ENCODE measurements at places on chromosomes 2 and 18.
A peak's percentile ranks its signal among the peaks of the same experiment; 100 is the strongest.

DNA sequence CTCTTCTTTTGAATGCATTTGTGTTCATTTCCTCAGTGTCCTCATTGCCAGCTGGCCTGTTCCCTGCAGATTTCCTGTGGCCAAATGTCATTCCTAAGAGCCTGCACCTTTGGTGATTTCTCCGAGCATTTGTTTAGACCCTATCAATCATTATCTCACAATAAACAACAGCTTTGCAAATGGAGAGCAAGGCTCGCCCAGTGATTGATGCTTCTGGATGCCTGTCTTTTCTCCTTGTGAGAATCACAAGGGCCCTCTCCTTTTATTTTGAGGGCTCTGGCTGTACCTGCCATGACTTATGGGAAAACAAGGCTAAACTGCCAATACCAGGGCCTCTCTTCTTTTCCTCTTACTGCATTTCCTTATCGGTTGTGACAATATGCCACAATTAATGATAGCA lies 1454.4 kb upstream of the CELF4 start:
- no peak for DNase-seq

GRCh38 chr2:16629044-16629443 lies 36.6 kb downstream of the CYRIA start:
- DNase-seq: no peak

DNA sequence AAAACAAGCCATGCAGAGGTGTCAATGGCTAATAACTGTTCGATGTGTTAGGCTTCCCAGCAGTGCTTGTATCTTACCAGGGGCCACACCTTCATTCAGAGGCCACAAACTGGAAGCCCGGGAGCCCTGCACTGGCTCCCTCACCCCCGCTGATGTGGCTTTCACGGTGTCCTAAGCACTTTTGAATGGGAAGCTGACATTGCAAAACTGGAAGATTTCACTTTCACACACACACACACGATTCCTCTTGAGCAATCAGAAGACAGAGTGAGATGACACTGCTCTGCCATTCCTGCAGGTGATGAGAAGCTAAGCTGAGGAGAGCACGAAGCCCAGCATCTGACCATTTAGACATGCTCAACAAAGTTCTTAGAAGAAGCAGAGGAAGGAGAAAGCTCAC lies 8.6 kb upstream of the ZNF407 start:
- DNase-seq: no peak

- DNase-seq: no peak
Measured at GRCh38 chr2:70450641-70451250, 102.9 kb downstream of the TGFA start.

DNA sequence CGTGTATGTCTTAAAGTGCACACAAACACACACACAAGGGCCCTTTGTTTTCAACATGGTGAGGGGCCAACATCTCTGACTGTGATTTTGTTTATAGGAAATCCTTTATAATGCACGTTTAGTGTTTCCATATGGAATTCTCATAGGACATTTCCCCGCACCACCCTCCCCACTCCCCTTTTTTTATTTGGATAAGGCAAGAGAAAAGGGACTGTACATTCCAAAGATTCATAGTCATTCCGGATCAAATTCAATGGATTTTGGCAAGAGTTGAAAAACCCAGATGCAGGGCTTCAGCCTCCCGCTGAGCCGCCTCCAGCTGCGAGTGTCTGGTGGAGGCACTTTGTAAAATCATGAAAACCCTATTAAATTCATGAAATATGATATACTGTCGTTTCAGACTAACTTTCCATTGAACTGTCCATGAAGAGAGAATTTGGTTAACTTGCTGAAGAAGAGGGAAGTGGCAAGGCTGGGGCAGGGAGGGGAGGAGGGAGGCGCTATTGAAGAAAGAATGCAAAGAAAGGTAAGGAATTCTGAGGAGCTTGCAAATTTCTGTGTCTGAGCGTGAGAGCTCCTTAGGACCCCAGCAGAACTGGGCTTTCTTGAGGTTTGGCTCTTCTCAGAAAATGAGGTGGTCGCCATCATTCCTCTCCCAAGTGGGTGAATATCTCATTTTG lies 25.8 kb upstream of the SLC14A2 start:
- DNase-seq: no peak

GRCh38 chr2:201890453-201890852 lies 84.1 kb downstream of the CDK15 start:
- DNase-seq: no peak

- peak; percentile 17 for DNase-seq
Measured at GRCh38 chr18:32049393-32050171, 31.0 kb downstream of the RNF125 start.

- DNase-seq: no peak
Measured at GRCh38 chr18:53943326-53943860, 281.1 kb downstream of the MBD2 start.

DNA sequence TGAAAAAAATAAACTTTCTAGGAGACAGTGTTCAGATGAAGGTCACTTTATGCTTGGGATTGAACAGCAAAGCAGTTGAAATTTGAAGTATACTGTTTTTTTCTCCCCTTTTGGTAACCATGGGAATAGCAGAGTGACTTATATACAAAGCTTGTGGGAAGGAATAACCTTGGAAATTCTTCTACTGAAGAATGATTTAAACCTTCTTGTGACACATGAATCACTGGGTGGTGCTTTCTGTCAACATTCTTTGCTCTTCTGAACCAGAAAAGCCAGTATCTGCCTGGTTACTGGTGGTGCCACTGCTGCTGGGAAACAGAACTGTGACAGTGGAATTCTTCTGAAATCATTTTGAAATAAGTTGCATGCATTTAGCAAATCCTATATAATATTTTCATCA lies 39.4 kb upstream of the RND3 start:
- DNase-seq: peak; percentile 98

DNA sequence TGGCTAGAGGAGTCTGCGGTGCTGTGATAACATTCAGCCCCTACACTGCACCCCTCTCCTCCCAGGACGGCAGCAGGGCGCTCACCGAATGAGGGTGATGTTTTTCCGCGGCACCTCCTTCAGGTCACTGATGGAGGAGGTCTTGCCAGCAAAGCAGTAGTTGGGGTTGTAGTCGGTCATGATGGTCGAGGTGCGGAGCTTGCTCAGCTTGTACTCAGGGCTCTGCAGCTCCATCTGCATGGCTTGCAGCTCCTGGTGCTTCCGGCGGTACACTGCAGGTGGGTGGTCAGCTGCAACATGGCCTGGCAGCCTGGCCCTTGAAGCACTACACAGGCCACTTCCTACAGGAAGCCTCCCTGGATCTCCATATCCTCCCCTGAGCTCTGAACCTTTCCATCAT lies 108.0 kb downstream of the CLIP4 start:
- DNase-seq: no peak

- DNase-seq: no peak
Measured at GRCh38 chr2:73386894-73387636, 1.4 kb downstream of the ALMS1 start.

DNA sequence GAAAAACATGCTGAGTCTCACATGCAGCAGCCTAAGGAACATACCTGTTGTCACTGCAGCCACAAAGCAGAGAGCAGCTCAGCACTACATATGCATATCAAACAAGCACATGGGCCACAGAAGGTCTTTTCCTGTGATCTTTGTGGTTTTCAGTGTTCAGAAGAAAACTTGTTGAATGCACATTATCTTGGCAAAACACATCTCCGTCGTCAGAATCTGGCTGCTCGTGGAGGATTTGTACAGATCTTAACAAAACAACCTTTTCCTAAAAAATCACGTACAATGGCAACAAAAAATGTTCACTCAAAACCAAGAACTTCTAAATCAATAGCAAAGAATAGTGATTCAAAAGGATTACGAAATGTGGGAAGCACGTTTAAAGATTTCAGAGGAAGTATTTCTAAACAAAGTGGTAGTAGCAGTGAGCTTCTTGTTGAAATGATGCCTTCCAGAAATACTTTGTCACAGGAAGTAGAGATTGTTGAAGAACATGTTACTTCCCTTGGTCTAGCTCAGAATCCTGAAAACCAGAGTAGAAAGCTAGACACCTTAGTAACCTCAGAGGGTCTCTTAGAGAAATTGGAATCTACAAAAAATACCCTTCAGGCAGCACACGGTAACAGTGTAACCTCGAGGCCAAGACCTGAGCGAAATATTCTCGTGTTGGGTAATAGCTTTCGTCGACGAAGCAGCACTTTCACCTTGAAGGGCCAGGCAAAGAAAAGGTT lies 34.1 kb downstream of the ZNF407 start:
- no peak for DNase-seq

DNA sequence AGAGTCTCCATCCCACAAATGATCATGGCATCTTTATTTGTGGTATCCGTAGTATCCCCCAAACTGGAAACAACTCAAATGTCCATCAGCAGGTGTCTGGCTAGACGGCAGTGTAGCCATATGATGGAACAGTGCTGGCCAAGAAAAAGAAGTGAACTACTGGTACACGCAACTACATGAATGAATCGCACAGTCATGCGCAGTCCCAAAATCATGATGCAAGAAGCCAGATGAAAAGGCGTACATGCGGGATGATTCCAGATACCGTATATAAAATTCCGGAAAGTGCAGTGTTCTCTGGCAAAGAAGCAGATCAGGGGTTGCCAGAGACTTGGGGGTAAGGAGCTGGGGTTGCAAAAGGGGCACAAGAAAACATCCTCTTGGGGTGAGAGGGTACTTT lies 102.5 kb downstream of the ASAP2 start:
- no peak for DNase-seq

GRCh38 chr2:207499114-207499513 lies 30.6 kb upstream of the CREB1 start:
- no peak for DNase-seq

DNA sequence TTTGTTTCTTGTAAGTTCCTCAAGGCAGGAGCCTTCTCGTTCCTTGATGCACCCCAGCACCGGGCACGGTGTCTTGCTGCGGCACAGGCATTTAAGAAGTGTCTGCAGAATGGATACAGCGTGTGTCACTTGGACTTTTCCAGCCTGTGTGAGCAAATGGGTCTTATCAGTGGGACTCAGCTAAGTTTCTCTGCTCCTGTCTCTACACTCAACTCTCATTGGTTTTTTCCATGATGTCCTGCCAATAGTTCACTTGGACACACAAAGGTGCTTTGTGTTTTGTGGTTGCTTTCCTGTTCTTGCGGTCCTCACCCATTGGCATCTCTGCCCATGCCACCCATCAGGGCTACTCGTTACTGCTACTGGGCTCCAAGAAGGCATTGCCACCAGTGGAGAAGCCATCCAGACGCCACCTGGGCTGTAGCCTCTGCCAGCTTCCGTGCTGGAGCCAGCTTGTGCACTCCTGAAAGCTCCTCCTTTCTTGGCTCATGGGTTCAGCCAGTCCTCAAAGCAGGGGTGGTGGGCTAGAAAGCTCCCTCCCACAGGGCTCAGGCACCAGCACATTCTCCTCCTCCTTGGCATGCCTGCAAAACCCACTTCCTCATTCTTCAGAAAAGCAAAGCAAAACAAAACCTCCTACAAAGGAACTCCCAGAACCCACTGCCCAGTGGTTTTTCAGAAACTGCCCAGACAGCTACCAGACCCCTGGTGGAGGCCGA lies 41.4 kb downstream of the IL1R2 start:
- DNase-seq: peak; percentile 97

- no peak for DNase-seq
Measured at GRCh38 chr2:26064846-26065245, 31.0 kb downstream of the RAB10 start.

GRCh38 chr2:15812187-15812780 lies 128.1 kb upstream of the MYCN start:
- no peak for DNase-seq

GRCh38 chr2:145551686-145552085 lies 1031.8 kb upstream of the ZEB2 start:
- no peak for DNase-seq

DNA sequence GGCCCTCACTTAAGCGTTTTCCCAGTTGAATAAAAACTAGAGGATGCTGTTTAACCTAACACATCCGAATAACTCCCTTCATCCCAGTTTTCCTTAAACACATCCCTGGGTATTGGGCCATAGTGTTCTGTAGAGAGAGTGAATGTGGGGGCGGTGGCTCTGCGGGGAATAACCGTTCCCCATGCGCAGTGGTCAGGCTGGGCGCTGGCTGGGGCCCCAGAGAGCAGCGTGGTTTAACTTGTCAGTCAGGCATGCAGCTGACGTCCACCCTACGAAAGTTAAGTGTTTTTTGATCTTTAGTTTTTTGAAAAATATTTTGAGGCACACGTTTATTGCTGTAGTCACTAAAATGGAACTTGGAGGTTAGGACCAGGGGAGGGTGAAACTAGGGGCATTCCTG lies 33.7 kb downstream of the CTDP1 start:
- no peak for DNase-seq

- no peak for DNase-seq
Measured at GRCh38 chr2:97727296-97727695, 13.9 kb downstream of the ZAP70 start.

GRCh38 chr2:165161510-165161909 lies 42.3 kb downstream of the SCN3A start:
- DNase-seq: peak; percentile 50

GRCh38 chr18:63150326-63150725 lies 169.2 kb downstream of the BCL2 start:
- DNase-seq: no peak

GRCh38 chr2:33272001-33272400 lies 204.4 kb upstream of the RASGRP3 start:
- DNase-seq: no peak

DNA sequence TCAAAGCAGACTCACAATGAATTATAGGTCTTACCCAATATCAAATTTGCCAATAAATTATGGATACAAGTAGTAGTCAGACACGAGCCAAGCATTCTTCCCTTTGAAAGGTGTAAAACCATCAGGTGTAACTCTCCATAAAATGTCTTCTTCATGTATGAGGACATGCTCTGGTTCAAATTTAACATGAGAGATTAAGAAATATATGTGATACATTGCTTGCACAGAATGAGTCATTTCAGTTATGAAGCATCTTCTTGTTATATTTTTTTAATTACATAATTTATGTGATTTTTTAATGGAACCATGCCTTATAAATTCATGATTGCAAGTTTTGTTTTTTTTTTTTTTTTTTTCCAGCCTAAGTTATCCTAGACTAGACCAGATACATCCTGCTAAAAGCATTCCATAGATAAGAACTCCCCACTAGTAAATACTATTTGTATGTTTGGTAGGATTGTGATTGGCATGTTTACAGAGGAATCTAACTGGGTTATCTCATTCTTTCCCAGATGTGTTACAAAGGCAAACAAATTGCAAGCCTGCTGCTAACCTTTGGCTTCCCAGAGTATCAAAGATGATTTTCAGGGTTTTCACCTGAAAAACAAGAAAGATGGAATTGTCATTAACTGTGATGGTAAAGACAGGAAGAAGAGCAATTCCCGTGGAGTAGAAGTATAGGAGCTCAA lies 621.9 kb downstream of the XIRP2 start:
- no peak for DNase-seq

All from kidney glomerular epithelial cell (primary cell).